ENCODE measurements at places on chromosomes 4 and X.
A peak's percentile ranks its signal among the peaks of the same experiment; 100 is the strongest.

GRCh38 chr4:3369781-3370674 is 71.7 kb upstream of the HGFAC start:
- DNase-seq: no peak

GRCh38 chrX:49856819-49857218 is 22.5 kb upstream of the USP27X start:
- no peak for DNase-seq

DNA sequence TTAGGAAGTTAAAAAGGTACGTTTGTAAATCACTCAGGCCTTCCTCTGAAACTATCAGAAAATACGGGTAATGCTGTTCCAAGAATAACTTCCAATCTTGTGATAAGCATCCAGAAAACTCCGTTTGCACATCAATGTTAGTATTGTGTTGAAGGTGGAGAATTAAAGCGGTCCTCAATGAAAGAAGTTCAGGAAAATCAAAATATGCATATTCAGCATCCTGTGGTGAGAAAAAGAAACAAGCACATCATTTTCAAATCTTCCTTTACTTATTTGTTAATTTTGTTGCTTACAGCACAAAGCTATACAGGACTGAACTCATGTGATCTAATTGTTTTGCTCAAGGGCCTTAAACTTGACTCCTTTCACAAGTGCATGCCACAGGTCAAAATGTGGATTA is 18.5 kb downstream of the DDX60L start:
- no peak for DNase-seq

- DNase-seq: no peak
Measured at GRCh38 chr4:169241464-169241863, 29.3 kb downstream of the SH3RF1 start.

GRCh38 chr4:83552083-83552482 is 16.2 kb downstream of the GPAT3 start:
- peak; percentile 40 for DNase-seq

GRCh38 chrX:147072747-147073146 is 258.2 kb upstream of the CXorf51A start:
- no peak for DNase-seq

GRCh38 chr4:183700407-183700806 is 41.3 kb downstream of the TRAPPC11 start:
- DNase-seq: no peak

- no peak for DNase-seq
Measured at GRCh38 chrX:40165861-40166260, 68.1 kb upstream of the BCOR start.

DNA sequence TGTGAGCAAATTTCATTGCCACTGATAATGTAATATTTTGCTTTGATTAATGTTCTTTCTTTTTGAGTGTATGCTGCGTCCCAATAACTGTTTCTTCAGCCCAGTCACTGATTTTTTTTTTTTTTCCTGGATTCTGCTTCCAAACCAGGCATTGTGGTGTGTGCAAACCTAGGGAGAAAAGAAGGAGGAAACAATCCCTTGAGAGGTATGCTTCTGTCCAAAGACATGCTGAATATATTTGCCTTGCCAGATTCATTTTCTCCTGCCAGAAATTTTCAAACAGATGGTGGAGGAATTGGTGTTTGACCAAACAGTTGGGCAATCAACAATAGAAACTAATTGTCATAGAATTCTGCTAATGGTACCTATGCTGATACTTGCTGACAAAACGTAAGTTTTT is 753.6 kb downstream of the RPA4 start:
- no peak for DNase-seq

GRCh38 chr4:112379306-112379705 is 82.1 kb downstream of the ALPK1 start:
- no peak for DNase-seq

DNA sequence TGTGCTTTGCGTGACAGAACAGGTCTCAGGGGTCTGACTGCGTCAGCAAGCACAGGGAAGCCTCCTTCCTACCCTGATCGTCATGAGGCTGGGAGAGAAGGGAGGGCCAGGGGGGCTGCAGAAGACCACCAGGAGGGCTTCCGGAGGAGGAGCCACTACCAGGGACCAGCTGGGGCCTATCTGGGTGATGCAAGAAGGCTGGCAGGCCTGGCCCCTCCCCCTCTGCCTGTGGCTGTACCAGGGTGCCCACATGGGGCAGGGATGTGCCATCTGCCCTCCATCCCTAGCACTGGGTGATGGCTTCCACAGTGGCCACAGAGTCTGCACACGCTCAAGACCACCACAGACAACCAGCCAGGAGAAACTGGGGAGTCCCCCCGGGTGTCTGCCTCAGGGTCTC is 116.4 kb upstream of the NKX1-1 start:
- DNase-seq: no peak

GRCh38 chrX:122113376-122113775 is 1066.0 kb downstream of the GLUD2 start:
- DNase-seq: no peak

- no peak for DNase-seq
Measured at GRCh38 chr4:76723924-76724323, 174.0 kb downstream of the SOWAHB start.

GRCh38 chr4:138567696-138568095 is 325.5 kb upstream of the SLC7A11 start:
- DNase-seq: no peak

GRCh38 chr4:121656269-121656641 is 40.5 kb downstream of the ANXA5 start:
- DNase-seq: no peak

DNA sequence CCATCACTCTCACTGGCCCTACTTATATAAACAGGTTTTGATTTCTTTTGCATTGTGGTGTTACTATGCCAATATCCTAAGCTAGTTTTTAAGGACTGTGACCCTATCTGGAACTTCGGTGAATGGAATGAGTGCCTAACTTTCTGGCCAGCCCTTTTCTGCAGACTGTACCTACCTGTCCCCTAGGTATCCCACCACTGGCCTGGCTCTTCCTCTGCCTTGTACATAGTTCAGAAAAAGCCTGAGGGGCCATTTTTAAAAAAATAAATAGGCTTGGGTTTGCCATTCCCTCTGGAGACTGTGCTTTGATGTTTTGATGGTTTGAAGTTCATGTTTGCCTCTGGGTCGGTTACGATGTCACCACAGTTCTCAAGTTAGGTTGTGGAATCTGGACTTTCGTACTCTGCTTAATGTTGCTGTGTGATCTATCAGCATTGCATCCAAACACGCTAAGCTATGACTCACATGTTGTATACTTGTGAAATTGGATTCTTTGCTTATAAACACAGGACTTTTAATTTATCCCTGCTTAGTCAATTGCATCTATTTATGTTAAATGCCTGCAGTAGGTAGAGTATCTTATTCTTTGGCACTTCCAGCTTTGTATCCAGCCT is 182.0 kb downstream of the ANKRD50 start:
- no peak for DNase-seq

DNA sequence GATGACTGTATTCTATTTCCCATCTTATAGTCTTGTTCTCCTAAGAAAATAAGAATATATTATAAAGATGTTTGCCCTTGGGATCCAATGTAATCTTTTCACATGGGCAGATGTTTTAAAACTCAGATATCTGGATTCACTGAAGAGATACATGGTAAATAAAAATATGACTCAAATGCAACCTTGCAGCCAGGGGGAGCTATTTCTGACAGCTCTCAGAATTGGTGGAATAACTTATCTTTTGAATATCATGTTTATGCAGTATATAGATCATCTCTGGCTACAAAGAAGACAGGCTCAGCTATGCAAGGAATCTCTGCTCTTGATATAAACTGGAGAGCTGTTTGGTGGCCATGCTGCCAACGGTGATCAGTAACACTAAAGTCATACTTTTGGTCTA is 274.7 kb downstream of the GLUD2 start:
- DNase-seq: no peak

DNA sequence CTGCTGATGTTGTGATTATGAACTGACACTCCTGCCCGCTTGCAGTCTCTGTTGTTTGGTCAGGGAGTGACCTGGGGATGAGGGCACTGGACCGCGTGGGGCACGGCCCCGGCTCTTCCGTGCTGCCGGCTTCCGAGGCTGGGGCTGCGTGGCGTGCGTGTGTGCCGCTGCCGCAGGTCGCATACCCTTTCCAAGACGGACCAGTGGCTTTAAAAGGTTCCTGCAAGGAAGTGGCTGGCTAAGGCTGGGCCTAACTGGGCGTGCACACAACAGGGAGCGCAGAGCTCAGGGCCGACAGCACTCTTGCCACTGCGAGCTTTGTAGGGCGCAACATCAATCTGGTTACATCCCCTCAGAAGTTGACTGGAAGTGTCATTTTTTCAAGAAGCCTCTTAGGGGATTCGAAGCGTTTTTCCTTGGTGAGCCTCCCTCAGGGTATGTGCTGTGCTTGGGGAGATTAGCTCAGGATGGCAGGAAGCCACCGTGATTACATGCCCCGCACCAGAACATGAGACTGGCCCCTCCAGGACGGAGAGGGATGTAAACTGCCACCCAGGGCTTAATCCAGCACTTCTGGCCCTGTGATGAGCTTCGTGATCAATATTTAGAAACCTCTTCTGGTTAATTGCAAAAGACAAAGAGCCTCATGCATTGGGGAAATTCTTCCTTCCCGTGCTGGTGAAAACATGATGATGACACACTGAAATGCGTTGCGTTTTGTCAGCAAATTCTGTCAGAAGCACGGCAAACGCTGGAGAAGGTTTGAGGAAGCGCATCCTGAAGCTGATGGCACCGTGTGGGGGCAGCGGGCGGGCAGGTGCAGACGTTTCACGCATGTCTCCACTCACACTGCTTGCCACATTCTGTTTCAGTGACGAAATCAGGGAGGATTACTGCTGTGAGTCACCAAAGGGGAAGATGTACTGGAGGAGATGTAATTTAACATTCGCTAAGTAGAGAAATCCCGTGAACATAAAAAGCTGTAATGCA is 11.1 kb downstream of the MAEA start:
- no peak for DNase-seq

- DNase-seq: no peak
Measured at GRCh38 chrX:140318296-140318695, 186.6 kb downstream of the SOX3 start.
